ENCODE measurements at places on chromosomes 12 and 14. TPM values are rescaled to one million over a fixed set of nuclear protein-coding genes. Genes with fewer than 3 reads are reported as not detected.

Gene TC2N
- total RNA-seq, result 1.0 TPM

Gene LRP1
- total RNA-seq, result 268 TPM

Gene APOF
- total RNA-seq, result 270 TPM

Gene TMEM233
- not detected for total RNA-seq

Gene TMCC3
- total RNA-seq, result 2.5 TPM

Gene CMTM5
- not detected for total RNA-seq

Gene ATF1
- 16.3 TPM for total RNA-seq
